ENCODE measurements at places on chromosomes 7 and 10.

- no peaks in the 10 kb centered on the region for H3K36me3 ChIP-seq
- no peaks in the 10 kb centered on the region for H3K4me1 ChIP-seq
- H3K27ac ChIP-seq: no peak overlapping the region
- no peak for DNase-seq
- H3K27me3 ChIP-seq: no peaks in the 10 kb centered on the region
Measured at GRCh38 chr10:102473445-102474331, 22.3 kb upstream of the C10orf95 start.

- no peak overlapping the region for H3K4me3 ChIP-seq
- peaks cover 10% of the 10 kb centered on the region for H3K4me1 ChIP-seq
- no peaks in the 10 kb centered on the region for H3K27me3 ChIP-seq
- H3K27ac ChIP-seq: no peak overlapping the region
- no peaks in the 10 kb centered on the region for H3K36me3 ChIP-seq
Measured at GRCh38 chr7:36192877-36193276, 39.8 kb downstream of the EEPD1 start.

GRCh38 chr10:74081192-74081803, 69.3 kb downstream of the AP3M1 start:
- no peaks in the 10 kb centered on the region for H3K36me3 ChIP-seq
- no peak overlapping the region for H3K4me3 ChIP-seq
- H3K4me1 ChIP-seq: peaks cover 9% of the 10 kb centered on the region
- H3K27me3 ChIP-seq: no peaks in the 10 kb centered on the region
- peak; percentile 64 for DNase-seq
- H3K27ac ChIP-seq: no peak overlapping the region

DNA sequence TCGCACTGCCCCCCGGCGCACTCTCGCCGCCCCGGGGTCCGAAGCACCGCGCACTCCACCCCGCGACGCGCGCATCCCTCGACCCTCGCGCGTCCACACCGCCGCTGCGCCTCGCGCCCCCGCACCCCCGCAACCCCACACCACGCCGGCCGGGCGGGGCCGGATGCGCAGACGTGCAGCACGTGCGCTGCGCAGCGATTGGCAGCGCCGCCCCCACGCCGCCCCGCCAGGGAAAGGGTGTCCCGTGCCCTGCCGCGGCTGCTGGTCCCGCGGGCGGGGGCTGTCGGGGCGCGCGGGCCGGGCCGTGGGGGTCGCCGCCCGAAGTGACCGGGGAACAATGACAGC, 53.7 kb upstream of the KDM7A start:
- peaks cover 61% of the 10 kb centered on the region for H3K27me3 ChIP-seq
- peak overlapping the region; percentile 75 for H3K4me3 ChIP-seq
- DNase-seq: peak; percentile 47
- peaks cover 9% of the 10 kb centered on the region for H3K4me1 ChIP-seq
- H3K27ac ChIP-seq: no peak overlapping the region

- no peak overlapping the region for H3K4me3 ChIP-seq
- H3K27me3 ChIP-seq: no peaks in the 10 kb centered on the region
- no peaks in the 10 kb centered on the region for H3K4me1 ChIP-seq
- no peaks in the 10 kb centered on the region for H3K36me3 ChIP-seq
Measured at GRCh38 chr10:52571018-52571417, 201.6 kb downstream of the MBL2 start.

DNA sequence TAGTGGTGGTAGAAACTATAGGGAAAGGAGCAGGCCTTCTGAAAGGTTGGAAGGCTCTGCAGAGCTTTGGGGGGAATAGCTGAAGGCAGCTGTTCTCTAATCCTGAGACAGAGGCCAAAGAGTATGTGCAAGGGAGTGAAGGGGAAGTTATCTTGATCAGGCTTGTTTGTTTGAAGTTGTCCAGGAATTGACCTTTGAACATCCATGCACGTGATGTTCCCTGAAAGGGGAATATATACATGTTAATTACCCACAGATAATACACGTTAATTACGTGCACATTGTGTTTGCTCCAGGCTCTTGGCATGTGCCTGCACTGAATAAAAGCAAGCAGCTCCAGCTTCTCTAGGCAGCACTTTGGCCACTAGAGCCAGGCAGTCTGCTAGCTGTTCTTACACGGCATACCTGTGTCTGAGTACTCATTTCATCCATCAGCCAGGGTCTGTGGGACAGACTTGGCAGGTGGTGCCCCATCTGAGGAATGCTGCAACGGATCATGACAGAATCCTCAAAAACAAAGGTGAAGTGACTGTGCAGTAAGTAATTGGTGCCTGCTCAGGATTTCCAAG, 18.0 kb upstream of the STARD3NL start:
- H3K4me3 ChIP-seq: no peak overlapping the region
- H3K4me1 ChIP-seq: no peaks in the 10 kb centered on the region
- no peaks in the 10 kb centered on the region for H3K27me3 ChIP-seq

GRCh38 chr7:120567204-120567603, 290.7 kb downstream of the TSPAN12 start:
- H3K27me3 ChIP-seq: no peaks in the 10 kb centered on the region
- H3K4me3 ChIP-seq: no peak overlapping the region
- H3K36me3 ChIP-seq: no peaks in the 10 kb centered on the region
- no peaks in the 10 kb centered on the region for H3K4me1 ChIP-seq
- no peak for DNase-seq
- no peak overlapping the region for H3K27ac ChIP-seq

GRCh38 chr10:22503315-22504088, 158.2 kb downstream of the SPAG6 start:
- H3K4me1 ChIP-seq: peaks cover 8% of the 10 kb centered on the region
- H3K4me3 ChIP-seq: no peak overlapping the region
- H3K27me3 ChIP-seq: no peaks in the 10 kb centered on the region

- no peaks in the 10 kb centered on the region for H3K27me3 ChIP-seq
- DNase-seq: no peak
- H3K27ac ChIP-seq: no peak overlapping the region
Measured at GRCh38 chr7:14507617-14508016, 394.9 kb downstream of the DGKB start.

DNA sequence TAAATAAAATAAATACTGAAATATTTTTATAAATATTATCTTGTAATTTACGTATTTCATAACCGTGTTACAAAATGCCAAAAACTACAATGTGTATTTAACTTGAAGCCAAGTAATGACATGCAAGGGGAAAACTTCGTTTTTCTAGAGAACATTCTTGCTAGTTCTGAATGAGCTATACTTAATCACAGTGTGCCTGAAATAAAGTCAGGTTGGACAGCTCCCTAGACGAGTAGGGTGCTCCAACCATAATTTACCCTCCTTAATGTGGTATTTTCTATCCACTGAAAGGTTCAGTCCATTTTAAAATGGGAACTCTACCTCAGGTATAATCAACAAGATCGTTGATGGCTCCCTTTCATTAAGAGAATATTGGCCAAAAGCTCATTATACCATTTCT, 194.5 kb upstream of the AHR start:
- no peaks in the 10 kb centered on the region for H3K36me3 ChIP-seq
- no peak overlapping the region for H3K4me3 ChIP-seq
- no peaks in the 10 kb centered on the region for H3K27me3 ChIP-seq
- H3K27ac ChIP-seq: no peak overlapping the region
- no peaks in the 10 kb centered on the region for H3K4me1 ChIP-seq

- H3K27ac ChIP-seq: no peak overlapping the region
- peaks cover 23% of the 10 kb centered on the region for H3K4me1 ChIP-seq
- no peaks in the 10 kb centered on the region for H3K27me3 ChIP-seq
- peak; percentile 91 for DNase-seq
- H3K4me3 ChIP-seq: peak overlapping the region; percentile 41
- no peaks in the 10 kb centered on the region for H3K36me3 ChIP-seq
Measured at GRCh38 chr7:52088008-52088901, 771.6 kb upstream of the COBL start.

GRCh38 chr7:1007901-1008300, 24.9 kb downstream of the CYP2W1 start:
- H3K27me3 ChIP-seq: no peaks in the 10 kb centered on the region
- no peak for DNase-seq
- no peak overlapping the region for H3K27ac ChIP-seq
- H3K36me3 ChIP-seq: no peaks in the 10 kb centered on the region
- no peaks in the 10 kb centered on the region for H3K4me1 ChIP-seq

DNA sequence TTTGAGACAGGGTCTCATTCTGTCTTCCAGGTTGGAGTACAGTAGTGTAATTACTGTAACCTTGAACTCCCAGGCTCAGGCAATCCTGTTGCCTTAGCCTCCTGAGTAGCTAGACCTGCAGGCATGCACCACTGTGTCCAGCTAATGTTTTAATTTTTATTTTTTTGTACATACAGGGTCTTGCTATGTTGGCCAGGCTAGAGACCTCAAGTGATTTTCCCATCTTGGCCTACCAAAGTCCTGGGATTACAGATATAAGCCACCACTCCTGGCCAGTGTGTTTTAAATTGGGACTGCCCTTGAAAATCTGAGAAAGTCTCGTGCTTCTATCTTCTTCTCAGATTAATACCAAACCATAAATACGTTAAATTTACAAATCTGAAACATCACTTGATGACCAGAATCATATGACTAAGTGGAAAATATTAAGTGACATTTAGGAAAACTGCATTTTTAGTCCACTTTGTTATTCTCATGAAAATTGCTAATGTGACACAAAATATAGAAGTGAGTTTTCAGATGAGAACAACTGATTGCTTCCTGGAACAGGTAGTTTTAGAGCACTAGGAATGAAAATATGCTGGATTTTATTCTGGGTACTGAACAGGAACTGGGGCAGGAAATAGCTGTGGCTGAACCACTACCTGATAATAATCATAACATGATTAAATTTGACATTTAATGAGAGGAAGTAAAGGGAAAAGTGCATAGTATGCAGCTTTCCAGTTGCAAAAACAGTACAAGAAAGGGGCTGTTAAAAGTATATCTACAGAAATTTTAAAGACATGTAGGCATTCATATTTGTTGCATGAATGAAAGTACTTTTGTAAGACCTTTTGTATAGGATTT, 4.2 kb downstream of the PHTF2 start:
- H3K4me1 ChIP-seq: peaks cover 5% of the 10 kb centered on the region
- no peaks in the 10 kb centered on the region for H3K27me3 ChIP-seq
- no peak overlapping the region for H3K4me3 ChIP-seq
- DNase-seq: no peak
- H3K36me3 ChIP-seq: no peaks in the 10 kb centered on the region

- no peak for DNase-seq
- H3K27me3 ChIP-seq: no peaks in the 10 kb centered on the region
- no peaks in the 10 kb centered on the region for H3K4me1 ChIP-seq
Measured at GRCh38 chr10:88379575-88379974, 203.5 kb downstream of the RNLS start.

- H3K4me3 ChIP-seq: no peak overlapping the region
- H3K4me1 ChIP-seq: no peaks in the 10 kb centered on the region
- H3K27me3 ChIP-seq: no peaks in the 10 kb centered on the region
- H3K36me3 ChIP-seq: no peaks in the 10 kb centered on the region
- no peak for DNase-seq
- H3K27ac ChIP-seq: no peak overlapping the region
Measured at GRCh38 chr10:129140921-129141885, 325.8 kb upstream of the MGMT start.

DNA sequence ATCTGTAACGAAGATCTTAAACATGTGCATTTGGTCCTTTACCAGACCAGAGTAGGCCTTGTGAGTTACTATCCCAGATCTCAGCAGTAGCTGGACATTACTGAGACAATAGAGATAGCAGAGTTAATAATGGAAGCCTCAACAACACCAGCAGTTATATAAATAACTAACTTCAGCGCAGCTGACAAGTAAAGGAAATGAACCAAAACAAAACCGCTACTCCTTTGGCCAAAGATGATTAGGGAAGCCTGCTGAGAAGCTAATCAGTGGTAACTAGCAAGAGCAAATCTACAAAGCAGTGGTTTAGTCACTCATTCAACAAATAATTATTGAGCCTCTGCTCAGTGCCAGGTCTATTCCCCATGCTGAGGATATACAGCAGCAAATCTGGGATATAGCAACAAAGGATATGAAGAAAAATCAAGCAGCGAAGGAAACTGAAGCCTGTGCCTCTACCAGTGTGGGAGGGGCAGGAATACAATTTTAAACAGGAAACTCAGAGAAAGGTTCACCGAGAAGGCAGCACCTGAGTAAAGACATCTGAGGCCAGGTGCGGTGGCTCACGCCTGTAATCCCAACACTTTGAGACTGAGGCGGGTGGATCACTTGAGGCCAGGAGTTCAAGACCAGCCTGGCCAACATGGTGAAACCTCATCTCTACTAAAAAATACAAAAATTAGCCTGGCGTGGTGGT, 103.6 kb downstream of the ELMO1 start:
- H3K36me3 ChIP-seq: no peaks in the 10 kb centered on the region
- no peak overlapping the region for H3K4me3 ChIP-seq
- peaks cover 26% of the 10 kb centered on the region for H3K4me1 ChIP-seq
- peak; percentile 59 for DNase-seq
- H3K27me3 ChIP-seq: no peaks in the 10 kb centered on the region

DNA sequence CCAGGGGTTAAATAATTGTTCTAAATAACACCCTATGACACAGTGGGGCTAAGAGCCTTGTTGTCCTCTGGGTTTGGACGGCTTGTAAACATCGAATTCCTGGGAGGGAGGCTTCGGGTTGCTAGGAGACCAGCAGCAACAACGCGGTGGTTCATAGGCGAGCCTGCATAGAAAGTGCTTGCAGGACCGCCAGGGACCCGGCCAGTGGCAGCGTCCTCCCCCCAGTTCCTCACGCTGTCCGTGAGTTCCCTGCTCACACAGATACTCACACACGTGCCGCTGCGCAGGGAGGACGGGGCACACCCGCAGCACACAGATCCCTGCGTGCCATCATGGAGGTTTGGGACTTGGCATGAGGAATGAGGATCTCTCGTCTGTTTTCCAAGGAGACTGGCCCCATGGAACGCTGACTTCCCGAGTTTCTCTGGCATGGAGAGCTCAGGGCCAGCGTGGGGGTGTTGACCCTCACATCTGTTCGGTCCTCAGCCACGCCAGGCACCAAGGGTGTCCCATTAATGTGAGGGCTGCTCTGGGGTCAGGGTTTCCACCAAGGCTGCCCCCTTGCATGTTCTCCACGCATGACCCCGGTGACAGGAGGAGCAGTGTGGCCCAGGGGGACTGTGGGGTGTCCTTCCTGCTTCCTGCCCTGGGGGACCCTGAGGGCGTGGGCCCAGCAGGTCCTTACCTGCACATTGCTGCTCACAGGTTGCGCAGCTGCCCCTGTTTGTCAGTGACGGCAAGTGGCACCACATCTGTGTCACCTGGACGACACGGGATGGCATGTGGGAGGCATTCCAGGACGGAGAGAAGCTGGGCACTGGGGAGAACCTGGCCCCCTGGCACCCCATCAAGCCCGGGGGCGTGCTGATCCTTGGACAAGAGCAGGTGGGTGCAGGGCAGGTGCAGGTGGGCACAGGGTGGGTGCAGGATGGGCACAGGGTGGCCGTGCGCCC, 9.7 kb downstream of the NPTX2 start:
- DNase-seq: peak; percentile 75
- no peak overlapping the region for H3K27ac ChIP-seq
- no peaks in the 10 kb centered on the region for H3K36me3 ChIP-seq
- H3K4me3 ChIP-seq: no peak overlapping the region
- peaks cover 34% of the 10 kb centered on the region for H3K4me1 ChIP-seq
- peaks cover 16% of the 10 kb centered on the region for H3K27me3 ChIP-seq

DNA sequence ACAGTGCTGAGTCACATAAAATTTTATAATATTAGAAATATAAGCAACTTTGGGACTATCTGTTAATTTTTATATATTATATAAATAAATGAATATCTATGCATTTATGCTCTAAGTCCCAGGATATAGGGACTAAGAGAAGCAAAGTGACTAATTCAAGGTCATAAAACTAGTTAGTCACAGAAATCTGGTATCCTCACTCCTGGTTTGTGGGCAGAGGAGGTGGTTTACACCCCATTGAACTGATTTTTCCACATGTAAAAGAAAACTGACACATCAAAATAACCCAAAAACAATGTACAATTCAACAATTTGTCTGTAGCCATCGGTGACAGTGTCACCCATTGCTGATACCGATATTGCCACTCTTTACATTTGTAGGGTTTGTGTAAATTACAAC, 3.0 kb downstream of the PCLO start:
- no peaks in the 10 kb centered on the region for H3K36me3 ChIP-seq
- H3K27ac ChIP-seq: no peak overlapping the region
- H3K27me3 ChIP-seq: no peaks in the 10 kb centered on the region
- H3K4me1 ChIP-seq: peaks cover 11% of the 10 kb centered on the region
- no peak overlapping the region for H3K4me3 ChIP-seq

Measured in neural progenitor cell (in vitro differentiated cells).